ENCODE measurements at places on chromosomes 12 and 14.
A peak's percentile ranks its signal among the peaks of the same experiment; 100 is the strongest.

DNA sequence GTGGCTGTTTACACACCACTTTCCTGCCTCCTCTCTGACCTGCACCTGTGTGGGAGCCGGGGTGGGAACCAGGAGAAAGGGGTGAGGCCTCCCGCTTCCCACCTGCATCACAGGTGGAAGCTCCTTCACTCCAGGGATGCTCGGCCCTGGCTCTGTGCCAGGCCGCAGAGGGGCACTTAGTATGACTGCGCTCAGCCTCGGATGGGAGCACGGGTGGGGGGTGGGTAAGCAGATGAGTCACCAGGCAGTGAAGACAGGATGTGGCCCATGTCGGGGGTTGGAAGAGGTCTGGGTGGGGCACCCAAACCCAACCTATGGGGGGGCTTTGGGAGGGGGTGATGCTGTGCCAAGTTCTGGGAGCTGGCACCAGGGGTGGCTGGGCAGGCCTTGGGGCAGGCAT is 7.4 kb upstream of the CYP46A1 start:
- no peak for DNase-seq

DNA sequence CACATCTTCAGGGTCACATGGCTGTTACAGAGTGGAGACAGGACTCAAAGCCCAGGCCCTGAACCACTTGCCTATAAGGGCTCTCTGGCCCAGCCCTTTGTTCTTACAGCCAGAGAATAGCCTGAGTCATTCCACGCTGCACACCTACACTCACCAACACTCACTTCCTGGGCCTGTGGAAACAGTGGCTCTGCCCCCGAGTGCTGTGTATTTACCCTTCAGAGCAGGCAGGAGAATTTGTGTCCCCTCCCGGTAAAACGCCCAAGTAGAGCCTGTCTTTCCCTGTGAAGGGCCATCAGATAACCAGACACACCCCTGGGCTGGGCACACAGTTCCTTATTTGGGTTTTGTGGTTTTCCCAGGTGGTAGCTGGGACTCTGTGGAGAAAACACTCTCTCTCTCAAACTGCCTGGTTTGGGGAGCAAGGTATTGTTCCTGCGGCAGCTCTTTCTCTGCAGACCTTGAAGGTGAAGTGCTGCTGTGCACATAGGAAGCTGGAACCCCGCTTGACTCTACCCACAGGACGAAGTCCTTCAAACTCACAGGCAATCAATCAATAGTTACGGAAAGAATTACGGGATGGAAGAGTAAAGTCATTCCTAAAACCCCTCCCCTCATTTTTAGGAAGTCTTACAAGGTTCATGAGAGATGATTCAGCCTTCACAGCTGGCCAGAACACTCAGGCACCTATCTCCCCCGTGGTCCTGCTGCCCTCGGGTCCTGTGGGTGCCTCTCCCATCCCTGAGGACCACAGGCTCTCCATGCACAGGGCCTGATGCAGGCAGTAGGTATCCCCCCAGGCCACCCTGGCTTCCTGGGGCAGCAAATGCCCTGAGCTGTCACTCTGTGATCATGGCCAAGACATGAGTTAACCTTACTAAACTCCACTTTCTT is 20.3 kb downstream of the FIGNL2 start:
- DNase-seq = peak; percentile 57

DNA sequence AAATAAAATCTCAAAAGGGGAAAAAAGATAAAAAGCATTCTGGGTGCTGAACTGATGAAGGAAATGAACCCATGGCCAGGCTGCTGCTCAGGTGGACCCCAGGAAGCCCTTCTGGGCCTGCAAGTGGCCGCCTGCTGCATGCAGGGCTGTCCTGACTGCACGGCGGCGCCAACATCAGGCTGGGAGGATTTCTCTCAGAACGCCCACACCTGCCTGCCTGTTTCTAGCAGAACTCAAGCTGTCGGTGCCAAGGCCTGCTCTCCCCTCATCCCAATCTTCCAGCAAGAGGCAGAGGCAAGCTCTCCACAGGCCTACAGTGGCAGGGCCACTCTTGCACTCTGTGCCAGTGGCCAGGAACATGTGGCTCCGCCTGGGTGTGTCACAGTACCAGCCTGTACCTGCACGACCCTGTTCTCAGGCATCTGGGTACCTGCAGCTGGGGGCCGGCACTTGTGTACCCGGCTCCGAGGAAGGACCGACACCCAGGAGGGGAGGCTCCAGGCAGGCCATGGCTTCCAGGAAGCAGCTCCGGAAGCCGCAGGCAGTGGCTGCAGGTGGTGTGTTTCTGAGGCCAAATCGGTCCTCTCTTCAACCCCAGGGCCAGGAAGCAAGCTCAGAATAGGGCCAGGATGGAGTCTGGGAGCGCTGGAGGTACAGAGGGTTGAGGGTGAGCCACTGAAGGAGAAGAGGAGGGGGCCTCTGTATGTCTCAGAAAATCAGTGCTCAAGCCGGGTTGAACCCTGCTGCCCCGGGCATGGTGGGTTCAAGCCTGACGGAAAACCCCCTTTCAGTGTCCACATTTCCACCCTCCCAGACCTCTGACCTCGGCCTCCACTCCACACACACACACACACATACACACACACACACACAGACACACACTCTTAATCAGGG is 2.5 kb upstream of the INF2 start:
- DNase-seq = no peak

DNA sequence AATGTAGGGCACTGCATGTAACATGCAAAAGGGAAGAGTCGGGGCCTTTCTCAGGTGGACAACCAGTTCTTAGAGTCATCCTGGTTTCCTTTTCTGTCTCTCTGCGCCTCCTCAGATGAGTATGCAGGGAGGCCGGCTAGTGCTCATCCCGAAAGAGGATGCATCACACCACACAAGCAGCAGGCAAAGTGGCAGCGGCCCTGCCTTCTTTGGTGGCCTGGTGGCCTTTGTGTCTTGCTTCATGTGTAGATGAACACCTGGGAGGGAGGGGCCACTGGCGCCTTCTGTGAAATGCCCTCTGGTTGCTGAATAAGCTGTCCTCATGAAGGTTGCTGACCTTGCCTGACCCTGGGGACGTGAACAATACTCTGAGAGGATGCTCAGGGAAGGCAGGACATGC is 18.0 kb downstream of the SLC24A4 start:
- no peak for DNase-seq

- no peak for DNase-seq
These were observed 33.4 kb upstream of the FAM181A start for GRCh38 chr14:93893661-93894261.

GRCh38 chr12:53298164-53298563 is 1.3 kb upstream of the MYG1 start:
- DNase-seq = no peak

DNA sequence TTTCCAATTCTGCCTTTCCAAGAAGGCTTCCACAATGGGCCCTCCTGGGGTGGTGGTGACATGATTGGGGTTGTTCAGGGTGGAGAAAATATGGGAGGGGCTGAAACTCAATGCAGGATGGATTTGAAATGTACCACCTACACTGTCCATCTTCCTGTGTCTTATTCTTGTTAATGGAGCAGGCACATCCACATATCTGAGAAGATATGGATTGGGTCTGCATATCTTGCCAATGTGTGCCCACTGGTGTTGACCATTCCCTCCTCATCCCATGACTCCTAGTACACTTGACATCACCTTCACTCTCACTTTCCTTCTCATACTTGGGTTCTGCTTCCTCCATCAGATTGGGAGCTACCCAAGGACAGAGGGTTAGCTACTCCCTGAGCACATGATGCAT is 7.2 kb downstream of the KRT76 start:
- DNase-seq = no peak

GRCh38 chr12:121829250-121829918 is 25.6 kb downstream of the SETD1B start:
- DNase-seq = no peak

DNA sequence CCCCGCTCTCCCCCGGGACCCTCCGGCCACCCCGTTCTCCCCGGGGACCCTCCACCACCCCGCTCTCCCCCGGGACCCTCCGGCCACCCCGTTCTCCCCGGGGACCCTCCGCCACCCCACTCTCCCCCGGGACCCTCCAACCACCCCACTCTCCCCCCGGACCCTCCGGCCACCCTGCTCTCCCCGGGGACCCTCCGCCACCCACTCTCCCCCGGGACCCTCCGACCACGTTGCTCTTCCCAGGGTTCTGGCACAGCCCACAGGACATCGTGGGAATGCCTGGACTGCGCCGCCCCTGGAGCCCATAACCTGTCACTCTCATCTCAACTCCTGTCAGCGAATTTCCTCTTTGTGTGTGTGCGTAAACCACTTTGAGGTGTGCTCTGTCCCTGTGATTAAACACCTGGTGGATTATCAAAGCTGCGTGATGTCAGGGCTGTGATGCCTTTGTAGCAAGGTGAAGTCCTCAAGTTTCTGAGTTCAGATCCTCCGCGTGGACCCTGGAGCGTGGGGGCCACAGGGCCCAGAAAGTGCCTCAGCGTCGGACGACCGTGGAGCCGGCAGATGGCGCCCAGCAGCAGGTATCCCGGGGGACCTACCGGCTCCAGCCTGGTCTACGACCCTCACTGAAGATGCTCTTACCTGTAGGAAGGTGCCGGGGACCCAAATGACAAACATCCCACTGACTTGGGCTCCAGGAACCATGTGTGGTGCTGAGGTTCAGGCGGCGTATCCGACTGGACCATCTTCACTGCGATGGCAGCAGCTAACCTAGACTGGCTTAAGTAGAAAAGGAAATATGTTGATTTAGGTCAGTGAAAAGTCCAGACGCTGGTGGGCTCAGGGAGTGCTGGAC is 63.2 kb upstream of the GALNT9 start:
- no peak for DNase-seq

DNA sequence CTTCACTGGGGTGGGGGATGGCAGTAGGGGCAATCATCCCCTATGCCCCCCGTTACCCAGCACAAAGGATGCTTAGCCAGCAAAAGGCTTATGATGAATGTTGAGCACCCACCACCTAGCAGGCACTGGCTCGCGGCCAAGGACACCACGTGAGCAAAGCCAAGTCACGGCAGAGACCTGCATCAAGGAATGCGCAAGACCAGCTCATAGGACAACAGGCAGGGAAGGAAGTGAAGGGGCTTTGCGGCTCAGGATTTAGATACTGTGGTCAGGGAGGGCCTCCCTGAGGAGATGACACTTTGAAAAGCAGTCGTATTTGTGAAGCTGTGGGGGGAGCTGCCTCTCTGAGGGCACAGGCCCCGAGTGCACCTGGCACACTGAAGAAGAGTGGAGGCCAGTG is 32.8 kb downstream of the SH2B3 start:
- DNase-seq = peak; percentile 52
